Esophagus muscularis mucosa (tissue), 4 donors: ENCODE measurements at places on chromosomes 2 and 18. TPM values are rescaled to one million over a fixed set of nuclear protein-coding genes. Genes with fewer than 3 reads are reported as not detected.

SFT2D3 gene
- 5.8 TPM for total RNA-seq

CNRIP1 gene
- total RNA-seq: 31.4 TPM

PLCL1 gene
- 86.2 TPM for total RNA-seq

LBX2 gene
- 0.69 TPM for total RNA-seq

KRTCAP3 gene
- not detected for total RNA-seq

RFTN2 gene
- 7.4 TPM for total RNA-seq

LAMA1 gene
- 0.42 TPM for total RNA-seq

DNA sequence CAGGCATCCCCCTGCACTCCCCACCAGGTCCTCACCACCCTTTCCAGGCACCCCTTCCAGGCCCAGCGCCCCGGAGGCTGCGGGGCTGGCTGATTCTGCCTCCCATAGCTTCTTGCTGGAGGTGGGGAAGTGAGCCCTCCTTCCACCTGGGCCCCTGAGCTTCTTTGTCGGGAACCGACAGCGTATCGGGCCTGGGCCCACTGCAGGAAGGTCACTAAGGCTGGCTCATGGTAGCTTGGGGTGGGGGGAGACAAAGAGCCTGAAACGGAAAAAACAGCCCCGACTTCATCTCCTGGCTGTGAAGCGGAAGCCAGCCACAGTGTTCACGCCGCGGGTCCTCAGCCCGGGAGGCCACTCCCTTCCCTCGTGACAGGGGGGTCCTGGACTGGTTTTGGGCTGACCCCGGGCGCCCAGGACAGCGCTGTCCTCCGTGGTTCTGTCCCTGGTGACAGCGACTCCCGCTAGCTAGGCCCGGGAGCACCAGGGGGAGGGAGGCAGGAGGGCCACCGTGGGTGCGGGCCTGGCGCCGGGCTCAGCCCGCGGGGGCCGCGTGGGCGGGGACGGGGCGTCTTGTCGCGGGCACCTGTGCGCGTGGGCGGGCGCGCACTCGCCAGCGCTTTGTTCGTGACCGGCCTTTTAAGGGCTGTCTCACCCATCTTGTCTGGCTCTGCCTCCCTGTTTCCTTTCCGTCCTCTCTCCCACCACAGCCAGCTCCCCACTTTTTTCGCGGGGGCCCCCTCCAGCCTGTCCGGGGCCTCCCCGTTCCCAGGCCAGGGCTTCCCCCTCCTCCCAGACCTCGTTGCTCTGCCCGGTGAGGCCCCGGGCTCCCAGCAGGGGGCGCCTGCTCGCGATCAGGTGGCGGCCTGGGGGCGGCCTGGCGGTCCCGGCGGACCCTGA is 64.9 kb downstream of the DNMT3A start:
- H3K36me3 ChIP-seq: no peaks in the 10 kb centered on the region
- no peaks in the 10 kb centered on the region for H3K27me3 ChIP-seq
- peaks cover 45% of the 10 kb centered on the region for H3K4me1 ChIP-seq
- peak overlapping the region; percentile 56 for H3K4me3 ChIP-seq
- H3K27ac ChIP-seq: peak overlapping the region; percentile 87

DNA sequence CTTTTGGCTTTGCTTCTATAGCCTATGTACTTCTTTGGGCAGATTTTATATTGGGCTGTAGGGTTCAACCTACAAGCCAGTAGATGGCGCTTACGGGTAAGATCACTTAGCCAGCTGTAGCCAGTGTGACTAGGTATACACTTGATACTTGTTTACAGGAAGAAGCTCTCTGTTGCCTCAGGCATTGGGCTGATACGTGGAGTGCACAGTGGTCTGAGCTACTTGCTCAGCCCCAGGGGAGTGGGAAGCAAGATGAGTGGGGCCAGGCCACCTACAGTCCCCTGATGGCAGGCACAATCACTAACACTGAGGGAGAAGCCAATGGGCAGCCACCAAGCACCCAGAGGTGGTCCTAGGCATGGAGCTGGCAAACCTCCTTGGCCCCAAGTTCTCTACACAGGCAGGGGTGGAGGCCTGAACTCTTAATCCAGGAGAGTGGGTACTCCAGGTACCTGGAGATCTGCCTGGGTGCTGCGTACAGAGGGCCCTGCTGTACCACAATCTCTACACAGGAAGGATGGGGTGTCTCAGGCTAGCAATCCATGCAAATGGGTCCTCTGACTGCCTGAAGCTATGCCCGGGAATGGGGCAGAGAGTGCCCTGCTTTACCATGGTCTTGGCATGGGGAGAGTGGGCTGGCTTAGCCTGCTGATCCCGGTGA is 122.2 kb downstream of the NCOA1 start:
- peaks cover 6% of the 10 kb centered on the region for H3K4me1 ChIP-seq
- H3K4me3 ChIP-seq: no peak overlapping the region
- no peak overlapping the region for H3K27ac ChIP-seq

GRCh38 chr2:2158189-2158826 is 172.8 kb downstream of the MYT1L start:
- H3K27ac ChIP-seq: no peak overlapping the region
- no peaks in the 10 kb centered on the region for H3K4me1 ChIP-seq
- no peak for DNase-seq
- H3K4me3 ChIP-seq: no peak overlapping the region

GRCh38 chr18:34659579-34660517 is 50.2 kb upstream of the DTNA start:
- H3K27ac ChIP-seq: peak overlapping the region; percentile 74
- DNase-seq: no peak
- no peaks in the 10 kb centered on the region for H3K27me3 ChIP-seq

DNA sequence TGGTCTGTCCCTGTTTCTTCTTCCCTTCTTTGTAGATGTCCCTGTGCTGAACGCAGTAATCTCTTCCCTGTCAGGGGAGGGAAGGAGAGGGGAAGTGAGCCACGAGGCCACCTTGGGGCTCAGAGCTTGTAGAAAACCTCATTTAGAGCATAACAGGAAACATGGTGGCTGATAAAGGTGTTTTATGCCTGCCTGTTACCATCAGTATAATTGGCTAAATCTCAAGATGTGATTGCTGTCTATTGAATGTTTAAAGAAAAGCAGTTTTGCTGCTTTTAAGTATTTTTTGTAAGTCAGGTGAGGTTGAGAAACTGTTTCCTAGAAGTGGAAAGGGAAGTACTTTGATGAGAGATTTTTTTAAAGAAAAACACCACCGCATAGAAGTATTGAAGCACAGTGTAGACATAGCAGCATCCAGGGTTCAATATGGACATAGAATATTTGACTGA is 59.7 kb upstream of the PDK1 start:
- no peaks in the 10 kb centered on the region for H3K4me1 ChIP-seq
- DNase-seq: peak; percentile 78
- no peak overlapping the region for H3K4me3 ChIP-seq

DNA sequence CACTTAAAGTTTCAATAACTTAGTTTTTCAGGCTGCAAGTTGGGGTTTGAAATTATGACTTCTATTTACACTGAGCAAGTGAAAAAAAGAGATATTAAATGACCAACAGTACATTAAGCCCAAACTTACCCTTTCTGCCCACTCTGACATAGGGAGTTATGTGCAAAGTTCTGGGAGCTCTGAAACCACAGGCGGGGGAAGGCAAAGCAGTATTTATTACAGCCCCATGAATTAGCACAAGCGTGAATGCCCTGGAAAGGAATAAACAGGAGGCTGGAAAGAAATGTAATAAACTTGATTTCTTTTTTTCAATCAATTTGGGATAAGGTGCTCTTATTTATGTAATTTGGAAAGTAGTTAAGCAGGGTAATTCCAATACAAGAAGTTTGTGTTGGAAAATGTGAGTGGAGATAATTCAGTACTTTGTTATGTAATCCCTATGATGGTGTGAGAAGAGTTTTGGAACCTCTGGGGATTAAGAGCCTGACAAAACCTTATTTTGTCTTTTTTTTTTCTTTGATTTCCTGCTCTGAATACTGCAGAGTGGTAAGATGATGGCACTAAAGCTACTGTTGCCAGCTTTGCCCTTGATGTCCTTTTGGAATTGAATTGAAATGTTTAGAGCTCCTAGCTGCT is 351.5 kb downstream of the ARHGAP15 start:
- H3K27ac ChIP-seq: peak overlapping the region; percentile 73
- peaks cover 7% of the 10 kb centered on the region for H3K4me1 ChIP-seq
- H3K27me3 ChIP-seq: no peaks in the 10 kb centered on the region
- no peak for DNase-seq
- H3K36me3 ChIP-seq: no peaks in the 10 kb centered on the region

DNA sequence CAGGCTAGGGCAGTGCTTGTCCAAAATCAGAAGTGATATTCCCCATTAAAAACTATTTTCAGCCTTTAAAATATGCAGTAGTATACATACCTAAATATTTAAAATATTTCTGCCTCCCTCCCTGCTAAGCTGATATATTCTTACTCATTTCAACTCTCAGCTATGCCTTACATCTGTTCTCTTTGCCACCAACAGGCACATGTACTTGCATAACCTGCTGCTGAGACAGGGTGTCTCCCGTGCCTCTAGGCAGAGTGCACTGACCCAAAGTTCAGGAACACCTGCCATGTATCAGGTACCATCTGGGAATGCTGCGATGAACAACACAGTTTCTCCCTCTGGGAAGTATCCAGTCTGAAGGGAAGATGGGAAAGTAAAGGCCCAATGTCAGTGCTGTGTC is 91.7 kb downstream of the STK39 start:
- H3K4me3 ChIP-seq: no peak overlapping the region
- H3K27me3 ChIP-seq: no peaks in the 10 kb centered on the region
- peak; percentile 57 for DNase-seq
- H3K4me1 ChIP-seq: peaks cover 11% of the 10 kb centered on the region

GRCh38 chr18:43130716-43131260 is 15.3 kb upstream of the RIT2 start:
- no peak overlapping the region for H3K27ac ChIP-seq
- DNase-seq: no peak
- H3K27me3 ChIP-seq: no peaks in the 10 kb centered on the region
- H3K4me1 ChIP-seq: no peaks in the 10 kb centered on the region
- no peaks in the 10 kb centered on the region for H3K36me3 ChIP-seq

GRCh38 chr2:134433469-134433868 is 179.6 kb downstream of the MGAT5 start:
- DNase-seq: no peak
- H3K4me3 ChIP-seq: no peak overlapping the region
- H3K27ac ChIP-seq: no peak overlapping the region
- peaks cover 53% of the 10 kb centered on the region for H3K36me3 ChIP-seq

DNA sequence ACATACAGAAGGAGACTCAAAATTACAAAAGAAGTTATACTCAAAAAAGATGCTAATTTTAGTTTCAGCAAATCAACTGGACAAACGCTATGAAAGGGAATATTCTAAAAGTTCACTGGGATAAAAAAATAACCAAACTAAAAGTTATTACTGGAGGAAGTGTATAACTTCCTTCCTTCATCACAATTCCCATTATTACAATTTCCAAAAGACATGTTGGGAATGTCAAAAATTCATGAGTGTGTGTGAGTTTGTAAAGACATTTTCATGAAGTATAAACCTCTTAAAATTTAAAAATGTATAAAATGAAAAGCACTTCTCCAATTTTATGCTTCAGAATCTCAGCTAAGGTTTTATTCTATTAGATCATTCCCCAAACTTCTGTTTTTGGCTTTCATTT is 67.8 kb downstream of the MERTK start:
- no peaks in the 10 kb centered on the region for H3K27me3 ChIP-seq
- no peak for DNase-seq
- H3K27ac ChIP-seq: no peak overlapping the region
- H3K36me3 ChIP-seq: no peaks in the 10 kb centered on the region
- H3K4me3 ChIP-seq: no peak overlapping the region
- peaks cover 6% of the 10 kb centered on the region for H3K4me1 ChIP-seq

DNA sequence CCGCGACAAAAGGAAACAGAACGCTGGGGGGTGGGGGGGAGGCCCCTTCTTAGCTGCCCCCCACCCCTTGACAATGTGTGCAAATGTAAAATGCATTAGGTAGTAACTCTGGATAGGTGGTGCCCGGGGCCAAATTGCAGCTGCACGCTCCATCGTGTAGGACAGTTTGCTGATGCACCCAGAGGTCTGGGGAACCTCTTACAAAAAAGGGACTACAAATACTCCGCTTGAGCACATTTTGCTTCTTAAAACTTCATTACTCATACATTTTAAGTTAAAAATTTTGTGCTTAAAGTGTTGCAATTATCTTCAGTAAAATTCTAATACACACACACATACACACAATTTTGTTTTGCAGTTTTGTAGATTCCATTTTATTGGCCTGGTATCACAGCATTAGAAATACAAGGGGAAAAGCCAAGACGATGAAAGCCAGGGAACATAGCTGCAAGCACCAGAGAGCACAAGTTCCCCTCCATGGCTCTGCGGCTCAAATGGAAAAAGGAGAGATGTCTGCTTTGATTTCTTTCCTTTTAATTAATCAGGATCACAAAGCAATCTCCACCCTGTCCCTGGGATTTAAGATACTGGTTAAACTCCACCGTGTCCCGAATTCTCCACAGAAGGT is 582.1 kb downstream of the ZEB2 start:
- DNase-seq: no peak
- no peaks in the 10 kb centered on the region for H3K36me3 ChIP-seq
- no peaks in the 10 kb centered on the region for H3K4me1 ChIP-seq
- peaks cover 4% of the 10 kb centered on the region for H3K27me3 ChIP-seq
- peak overlapping the region; percentile 58 for H3K4me3 ChIP-seq

DNA sequence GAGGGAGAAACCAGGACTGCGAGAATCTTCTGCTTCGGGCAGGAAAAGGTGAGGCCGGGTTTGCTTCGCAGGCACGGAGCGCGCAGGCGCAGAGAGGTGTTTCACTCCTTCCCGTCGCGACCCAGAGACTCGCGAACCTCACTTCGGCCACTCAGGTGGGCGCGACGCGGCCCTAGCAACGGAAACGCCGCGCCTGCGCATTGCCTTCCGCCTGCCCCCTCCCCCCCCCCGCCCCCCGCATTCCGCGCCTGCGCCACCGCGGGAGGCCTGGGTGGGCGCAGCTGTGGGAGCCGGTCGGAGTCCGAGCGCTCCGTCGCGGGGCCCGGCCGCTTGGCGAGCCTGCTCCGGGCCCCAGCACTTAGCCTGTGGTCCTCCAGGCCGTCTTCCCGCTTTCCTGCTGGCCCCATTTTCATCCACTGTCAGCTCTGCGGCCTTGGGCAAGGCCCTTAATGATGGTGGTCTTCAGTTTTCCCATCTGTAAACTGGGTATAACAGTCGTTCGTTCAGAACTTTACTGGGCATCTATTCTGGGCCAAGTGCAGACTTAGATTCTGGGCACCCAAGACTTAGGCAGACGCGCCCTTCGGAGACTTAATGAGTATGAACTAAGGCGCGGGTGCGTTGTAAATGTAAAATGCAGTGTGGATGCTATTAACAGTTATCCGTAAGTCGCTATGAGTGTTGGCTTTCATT is 62.1 kb upstream of the ACKR3 start:
- H3K27ac ChIP-seq: no peak overlapping the region
- peak; percentile 90 for DNase-seq
- H3K27me3 ChIP-seq: peaks cover 19% of the 10 kb centered on the region
- H3K36me3 ChIP-seq: no peaks in the 10 kb centered on the region
- no peaks in the 10 kb centered on the region for H3K4me1 ChIP-seq
